ENCODE measurements at places on chromosomes 1 and 21.

DNA sequence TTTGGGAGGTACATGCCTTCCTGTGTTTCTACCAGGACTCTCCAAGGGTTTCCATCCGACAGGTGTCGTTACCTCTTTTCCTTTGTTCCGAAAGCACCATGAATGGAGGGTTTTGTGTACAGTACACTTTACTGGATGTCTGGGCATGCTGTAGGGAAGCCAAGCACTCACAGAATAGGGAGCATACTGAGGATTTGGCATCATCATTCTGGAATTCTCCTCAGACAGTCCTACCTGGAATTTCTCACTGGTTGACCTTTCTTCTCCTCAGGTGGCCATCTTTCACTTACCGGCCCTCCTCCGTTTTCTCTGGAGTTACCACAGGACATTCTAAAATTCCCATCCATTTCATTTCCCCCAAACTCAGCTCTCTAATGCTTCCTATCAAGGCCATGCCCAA lies 5.9 kb upstream of the MPL start:
- DNase-seq, result no peak

DNA sequence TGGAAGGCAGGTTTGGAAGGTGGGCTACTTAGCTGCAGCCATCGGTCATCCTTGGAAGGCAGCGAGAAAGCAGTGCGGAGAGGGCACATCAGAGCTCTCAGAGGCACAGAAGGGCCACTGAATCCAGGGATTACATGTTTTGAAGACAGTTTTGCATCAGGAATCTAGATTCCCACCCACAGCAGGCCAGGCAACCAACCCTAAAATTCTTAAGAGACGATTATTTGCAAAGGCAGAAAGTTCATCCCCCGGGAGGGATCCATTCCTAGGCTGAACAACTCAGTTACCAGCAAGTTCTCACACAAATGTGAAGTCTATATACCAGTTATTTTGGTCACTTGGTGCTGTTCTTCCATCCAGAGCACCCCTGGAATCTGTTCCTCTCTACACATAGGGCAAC lies 457.3 kb upstream of the VAMP3 start:
- DNase-seq, result no peak

DNA sequence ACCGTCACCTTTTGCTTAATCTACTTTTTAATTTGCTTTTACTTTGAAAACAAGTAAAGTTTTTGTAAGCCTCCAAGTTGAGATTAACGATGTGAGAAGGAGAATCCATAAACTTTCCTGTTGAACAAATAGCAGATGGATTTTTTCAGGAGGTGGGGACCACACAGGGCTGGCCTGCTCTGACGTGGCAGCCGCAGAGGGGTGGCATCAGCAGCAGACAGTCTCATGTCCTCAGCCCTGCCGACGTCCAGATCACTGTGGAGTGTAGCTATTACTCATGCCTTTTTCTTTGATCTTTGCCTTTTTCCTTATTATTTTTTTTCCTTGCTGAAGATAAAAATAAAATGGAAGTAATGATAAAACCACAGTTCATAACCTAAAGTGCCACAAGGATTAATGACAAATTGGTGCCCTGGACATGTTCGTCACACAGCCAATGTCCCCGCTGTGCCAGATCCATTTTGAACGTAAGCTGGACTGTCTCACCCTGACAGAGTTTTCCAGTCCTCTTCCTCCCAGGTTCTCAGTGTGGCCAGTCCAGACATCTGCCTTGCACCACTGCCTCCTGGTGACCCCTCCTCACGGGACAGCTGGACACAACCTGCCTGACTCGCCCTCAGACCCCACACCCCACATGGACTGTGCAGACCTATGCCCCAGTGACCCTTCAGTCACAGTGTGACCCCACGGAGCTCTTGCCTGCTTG lies 15.4 kb upstream of the ZBTB21 start:
- no peak for DNase-seq

- DNase-seq, result no peak
Measured at GRCh38 chr1:94056996-94057395, 64.0 kb downstream of the ABCA4 start.

DNA sequence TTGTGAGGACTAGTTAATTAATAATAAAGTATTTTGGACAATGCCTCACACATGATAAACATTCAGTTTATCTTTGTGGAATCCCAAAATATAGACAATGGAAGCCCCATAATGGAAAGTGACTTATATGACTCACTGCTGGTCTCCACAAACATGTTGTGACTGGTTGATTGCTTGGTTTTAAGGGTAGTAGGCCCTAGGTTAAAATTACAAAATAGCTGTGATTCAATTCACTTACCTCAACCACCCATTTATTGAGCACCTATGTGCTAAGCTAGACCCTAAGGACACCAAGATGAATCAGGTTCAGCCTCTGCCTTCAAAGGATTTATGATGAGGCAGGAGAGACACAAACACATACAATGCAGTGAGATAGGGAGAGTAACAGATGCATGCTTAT lies 42.4 kb downstream of the KANK4 start:
- no peak for DNase-seq

- DNase-seq, result peak; percentile 12
Measured at GRCh38 chr21:25637851-25638659, 1.0 kb upstream of the JAM2 start.

GRCh38 chr1:101161619-101162018 lies 75.2 kb upstream of the S1PR1 start:
- no peak for DNase-seq

DNA sequence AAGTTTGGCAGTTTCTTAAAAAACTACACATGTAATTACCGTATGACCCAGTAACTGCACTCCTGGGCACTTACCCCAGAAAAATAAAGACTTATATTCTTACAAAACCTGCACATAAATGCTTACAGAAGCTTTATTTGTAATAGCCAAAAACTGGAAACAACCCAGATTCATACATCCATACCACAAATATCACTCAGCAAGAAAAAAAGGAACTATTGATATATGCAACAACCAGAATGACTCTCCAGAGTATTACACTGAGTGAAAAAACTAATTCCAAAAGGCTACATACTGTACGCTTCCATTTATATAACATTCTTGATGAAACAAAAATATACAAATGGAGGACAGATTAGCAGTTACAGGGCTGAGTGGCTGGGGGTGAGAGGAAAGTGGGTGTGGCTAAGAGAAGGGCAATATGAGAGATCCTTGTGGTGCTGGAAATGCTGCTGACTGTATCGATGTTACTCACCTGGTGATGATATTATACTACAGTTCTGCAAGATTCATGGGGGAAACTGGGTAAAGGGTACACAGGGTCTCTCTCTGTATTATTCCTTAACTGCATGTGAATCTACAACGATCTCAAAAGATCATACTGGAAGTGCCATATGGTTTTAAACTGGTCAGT lies 96.0 kb upstream of the GNG4 start:
- no peak for DNase-seq

DNA sequence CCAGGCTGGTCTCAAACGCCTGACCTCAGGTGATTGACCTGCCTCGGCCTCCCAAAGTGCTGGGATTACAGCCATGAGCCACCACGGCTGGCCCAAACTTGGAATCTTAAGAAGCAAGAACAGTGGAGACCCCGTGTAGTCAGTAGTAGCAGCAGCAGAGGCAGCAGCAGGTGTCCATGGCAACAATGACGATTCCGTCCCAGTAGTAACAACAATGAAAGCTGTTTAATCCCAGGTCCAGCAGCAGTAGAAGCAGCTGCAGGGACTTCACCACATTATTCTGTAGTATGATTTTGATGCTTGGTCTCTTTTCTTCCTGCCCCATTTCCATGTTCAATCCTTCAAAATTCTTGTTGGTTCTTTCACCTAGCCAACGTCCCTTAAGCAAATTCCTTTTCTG lies 69.6 kb upstream of the KCTD3 start:
- no peak for DNase-seq

- DNase-seq, result no peak
Measured at GRCh38 chr1:156684227-156684782, 7.1 kb upstream of the NES start.

- peak; percentile 61 for DNase-seq
Measured at GRCh38 chr1:18875107-18875795, 15.8 kb upstream of the TAS1R2 start.

DNA sequence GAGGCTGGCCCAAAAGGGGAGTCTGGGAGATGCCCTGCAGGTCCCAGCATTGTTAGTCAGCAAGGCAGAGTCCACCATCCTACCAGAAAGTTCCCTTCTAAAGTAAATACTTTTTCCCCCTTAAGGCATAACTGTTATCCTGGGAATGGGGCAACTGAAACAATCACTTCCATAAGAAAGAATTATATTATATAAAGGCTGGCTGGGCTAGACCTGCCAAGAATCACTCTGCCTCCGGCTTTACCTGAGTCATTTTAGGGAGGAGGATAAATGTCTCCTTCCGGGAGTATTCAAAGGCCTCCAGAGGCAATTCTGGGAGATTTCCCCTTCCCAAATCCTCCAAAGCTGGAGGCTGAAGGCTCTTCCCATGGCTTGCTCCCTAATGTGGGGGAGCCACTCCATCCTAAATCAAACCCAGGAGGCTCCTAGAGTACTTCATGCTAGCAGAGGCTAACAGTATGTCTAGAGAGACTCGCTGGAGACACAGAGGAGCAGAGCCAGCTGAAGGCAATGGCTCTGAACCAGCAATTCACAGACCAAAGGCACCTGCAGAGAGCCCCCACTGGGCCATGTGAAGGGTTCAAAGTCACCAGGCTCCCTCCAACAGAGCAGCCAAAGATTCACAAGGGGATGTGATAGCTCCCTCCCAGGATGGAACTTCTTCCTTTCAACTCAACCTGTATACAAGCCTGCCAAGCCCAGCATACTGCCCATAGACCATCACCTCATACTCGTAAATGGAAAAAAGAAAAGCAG lies 116.0 kb downstream of the ASTN1 start:
- DNase-seq, result no peak

GRCh38 chr1:34406833-34407539 lies 230.3 kb downstream of the C1orf94 start:
- DNase-seq, result no peak

- no peak for DNase-seq
Measured at GRCh38 chr1:98078596-98078995, 157.8 kb upstream of the DPYD start.

- no peak for DNase-seq
Measured at GRCh38 chr1:9326596-9326995, 33.9 kb downstream of the SPSB1 start.

DNA sequence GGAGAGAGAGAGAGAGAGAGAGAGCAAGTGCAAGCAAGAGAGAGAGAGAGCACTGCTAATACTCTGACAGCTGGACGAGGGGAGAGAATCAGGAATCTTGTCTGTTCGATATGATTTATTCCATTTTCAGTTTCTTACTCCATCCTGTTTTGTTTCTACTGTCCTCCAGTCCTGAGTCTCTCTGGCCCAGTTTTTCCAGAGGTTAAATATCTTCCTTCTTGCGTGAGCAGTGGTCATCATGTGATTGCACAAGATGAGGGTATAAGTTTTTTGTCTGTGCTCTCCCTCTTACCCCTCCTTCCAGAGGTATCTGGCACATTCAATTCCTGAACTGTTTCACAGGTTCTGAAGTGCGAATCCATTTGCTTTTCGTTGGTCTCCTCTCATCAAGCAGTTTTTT lies 16.8 kb downstream of the UBE2U start:
- DNase-seq, result no peak

DNA sequence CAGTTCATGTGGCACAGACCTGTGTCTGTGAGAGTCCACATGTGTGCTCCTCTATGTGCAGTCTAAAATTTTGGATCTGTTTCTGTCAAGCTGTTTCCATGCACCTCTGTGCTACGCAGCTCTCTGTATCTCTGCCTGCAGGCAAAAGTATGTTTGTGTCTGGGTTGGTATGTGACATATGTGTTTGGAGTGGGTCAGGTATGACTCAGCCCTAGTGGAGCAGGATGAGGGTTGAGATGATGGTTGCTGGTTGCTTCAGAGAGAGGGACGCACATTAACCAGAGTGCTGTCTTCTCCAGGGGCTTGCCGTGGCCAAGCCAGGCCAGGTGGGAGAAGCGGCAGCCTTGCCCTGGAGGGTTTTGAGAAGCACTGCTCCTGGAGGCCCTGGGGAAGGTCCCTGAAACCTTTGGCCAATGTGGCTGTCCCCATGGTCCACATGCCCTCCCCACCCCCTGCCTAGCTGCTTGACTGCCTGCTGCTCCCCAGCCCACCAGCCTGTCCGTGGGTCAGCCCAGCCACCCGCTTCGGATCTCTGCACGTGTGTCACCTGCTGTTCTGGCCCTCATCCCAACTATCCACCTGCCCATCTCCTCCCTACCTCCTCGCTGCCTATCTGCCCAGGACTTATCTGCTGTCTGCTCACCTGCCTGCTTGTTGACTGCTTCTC lies 4.1 kb upstream of the EVA1B start:
- no peak for DNase-seq

GRCh38 chr1:83097715-83098114 lies 901.2 kb downstream of the TTLL7 start:
- DNase-seq, result no peak

DNA sequence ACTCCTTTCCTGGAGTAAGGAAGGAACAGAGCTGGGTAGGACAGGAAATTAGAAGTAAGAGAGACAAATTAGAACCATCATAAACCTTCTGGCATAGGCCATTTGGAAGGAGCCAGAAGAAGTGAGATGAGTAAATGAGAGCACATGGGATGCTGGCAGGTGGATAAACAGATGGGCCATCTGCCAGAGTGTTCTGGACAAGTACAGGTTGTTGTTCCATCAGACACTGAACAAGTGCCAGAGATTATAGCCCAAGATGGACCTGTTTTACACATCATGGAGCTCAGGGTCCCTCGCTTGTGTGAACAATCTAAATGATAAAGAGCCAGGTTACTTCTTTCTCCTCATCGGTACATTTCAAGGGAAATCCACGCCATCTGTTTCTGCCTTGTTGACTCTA lies 200.3 kb downstream of the HHIPL2 start:
- DNase-seq, result no peak

- no peak for DNase-seq
Measured at GRCh38 chr1:40425198-40425597, 25.1 kb upstream of the ZFP69B start.

GRCh38 chr1:200861937-200862647 lies 10.7 kb upstream of the GPR25 start:
- no peak for DNase-seq

DNA sequence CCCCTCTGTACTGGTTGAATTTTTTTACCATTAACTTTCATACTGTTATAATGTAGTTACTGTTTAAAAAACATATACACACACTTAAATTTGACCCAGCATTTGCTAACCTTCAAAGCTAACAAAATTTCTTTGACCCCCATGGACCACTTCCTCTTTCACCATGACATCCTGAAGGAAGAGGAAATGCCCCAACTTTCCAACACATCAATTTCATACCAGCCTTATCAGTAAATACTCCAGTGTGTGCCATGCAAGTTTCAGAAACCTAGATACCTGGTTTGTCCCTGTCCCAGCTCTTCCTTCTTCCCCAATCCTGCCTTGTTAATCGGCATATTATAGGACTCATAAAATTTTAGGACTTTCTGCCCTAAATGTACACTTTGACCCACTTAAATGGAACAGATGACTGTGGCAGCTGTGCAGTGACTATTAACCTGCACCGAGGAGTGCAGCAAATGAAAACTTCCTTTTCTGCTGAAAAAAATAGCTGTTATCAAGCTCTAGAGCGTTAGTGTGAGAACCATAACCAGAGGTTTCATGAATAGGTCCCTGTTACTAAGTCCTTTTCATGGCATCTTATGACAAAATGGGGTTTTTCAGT lies 54.1 kb downstream of the DTL start:
- DNase-seq, result no peak
